ENCODE measurements at places on chromosomes 2 and 18. TPM values are rescaled to one million over a fixed set of nuclear protein-coding genes. Genes with fewer than 3 reads are reported as not detected.

Gene SKOR2
- not detected for total RNA-seq

Gene FAM124B
- total RNA-seq = 0.34 TPM

Gene ACVR1
- total RNA-seq = 46.5 TPM

Gene EGR4
- total RNA-seq = 1.9 TPM

Gene CHRNG
- total RNA-seq = not detected

Gene CNDP1
- not detected for total RNA-seq

Gene ACTG2
- 0.26 TPM for total RNA-seq

Gene TMEM247
- not detected for total RNA-seq

Gene ZBTB7C
- total RNA-seq = 1.4 TPM

Gene PTMA
- 2,194 TPM for total RNA-seq

Gene MAP3K19
- total RNA-seq = not detected

Gene DHRS9
- total RNA-seq = 1.6 TPM

Gene G6PC2
- not detected for total RNA-seq

Gene INHA
- not detected for total RNA-seq

Gene SMYD1
- not detected for total RNA-seq

All from activated T-helper 1 cell treated with anti-CD3 and anti-CD28 coated beads, Interleukin-12 subunit alpha, Interleukin-12 subunit beta, Interleukin-2, Interleukin-4 antibody, amounts not matched to agents 30 ng/mL and 10 ng/mL and 1 ng/mL, durations not matched to agents 14 hours and 24 hours and 36 hours (primary cell).